ENCODE measurements at places on chromosomes 5 and 9. TPM values are rescaled to one million over a fixed set of nuclear protein-coding genes. Genes with fewer than 3 reads are reported as not detected.

DNA sequence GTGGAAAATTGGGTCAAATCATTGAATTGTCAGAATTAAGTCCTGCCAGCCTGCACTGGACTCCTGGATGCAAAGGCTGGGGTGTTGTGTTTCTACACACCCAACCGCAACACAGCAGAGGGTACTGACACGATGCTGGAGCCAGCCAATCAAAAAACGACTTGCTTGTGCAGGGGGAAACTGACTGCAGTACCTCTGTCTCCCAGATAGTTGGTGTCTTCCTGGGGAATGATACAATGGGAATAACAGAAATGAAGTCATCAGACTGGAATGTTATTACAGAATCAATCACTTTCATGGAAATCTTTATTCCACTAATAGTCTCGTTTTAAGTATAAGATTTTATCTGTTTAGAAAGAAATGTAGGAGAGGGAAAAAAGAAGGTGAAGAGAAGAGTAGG is 330.3 kb downstream of the MLLT3 start:
- no peak for DNase-seq

DNA sequence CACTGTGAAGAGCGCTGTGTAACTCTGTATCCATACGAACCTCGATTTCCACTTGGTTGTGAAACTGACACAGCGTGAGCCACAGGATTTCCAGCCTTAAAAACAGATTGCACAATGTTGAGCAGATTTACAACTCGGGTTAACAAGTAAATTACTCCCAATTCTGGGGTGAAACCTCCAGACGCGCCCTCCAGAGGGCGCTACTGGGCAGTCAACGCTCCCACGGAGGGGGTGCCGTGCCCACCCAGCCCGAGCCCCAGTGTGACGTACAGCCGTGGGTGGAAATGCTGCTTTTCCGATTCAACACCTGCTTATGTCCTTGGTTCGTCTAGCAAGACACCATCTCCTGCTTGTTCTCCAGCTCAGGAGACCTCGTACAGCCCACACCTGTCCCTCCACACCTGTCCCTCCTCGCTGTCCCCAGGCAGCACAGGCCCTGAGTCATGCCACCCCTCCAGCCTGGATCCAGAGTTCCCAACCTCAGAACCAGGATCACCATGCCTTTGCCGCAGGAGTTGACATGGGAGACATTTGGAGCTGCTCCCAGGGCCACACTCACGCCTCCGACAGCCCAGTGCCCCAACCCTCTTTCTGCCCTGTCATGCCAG is 34.4 kb upstream of the SLC6A3 start:
- no peak for DNase-seq

GRCh38 chr5:139949710-139950109 is 93.4 kb downstream of the NRG2 start:
- no peak for DNase-seq

- DNase-seq, result no peak
These were observed 77.5 kb downstream of the RXRA start for GRCh38 chr9:134403682-134404301.

DNA sequence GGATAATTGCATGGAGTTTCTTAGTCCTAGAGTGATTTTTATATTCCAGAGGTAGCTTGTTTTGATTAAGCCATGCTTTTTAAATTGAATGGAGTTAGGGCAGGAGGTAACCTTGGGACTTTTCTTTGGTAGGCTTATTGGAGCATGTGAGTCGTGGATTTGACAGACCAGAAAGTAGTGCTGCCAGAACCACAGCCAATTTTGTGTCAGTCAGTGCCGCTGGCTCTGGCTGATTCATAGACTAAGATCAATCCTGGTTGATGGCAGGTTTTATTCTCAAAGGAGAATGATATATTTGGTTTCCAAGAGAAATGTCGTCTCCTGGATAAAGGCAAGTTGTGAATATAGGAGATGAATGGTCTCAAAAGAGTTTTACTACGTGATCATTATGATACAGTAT is 20.3 kb downstream of the RAI14 start:
- no peak for DNase-seq

DNA sequence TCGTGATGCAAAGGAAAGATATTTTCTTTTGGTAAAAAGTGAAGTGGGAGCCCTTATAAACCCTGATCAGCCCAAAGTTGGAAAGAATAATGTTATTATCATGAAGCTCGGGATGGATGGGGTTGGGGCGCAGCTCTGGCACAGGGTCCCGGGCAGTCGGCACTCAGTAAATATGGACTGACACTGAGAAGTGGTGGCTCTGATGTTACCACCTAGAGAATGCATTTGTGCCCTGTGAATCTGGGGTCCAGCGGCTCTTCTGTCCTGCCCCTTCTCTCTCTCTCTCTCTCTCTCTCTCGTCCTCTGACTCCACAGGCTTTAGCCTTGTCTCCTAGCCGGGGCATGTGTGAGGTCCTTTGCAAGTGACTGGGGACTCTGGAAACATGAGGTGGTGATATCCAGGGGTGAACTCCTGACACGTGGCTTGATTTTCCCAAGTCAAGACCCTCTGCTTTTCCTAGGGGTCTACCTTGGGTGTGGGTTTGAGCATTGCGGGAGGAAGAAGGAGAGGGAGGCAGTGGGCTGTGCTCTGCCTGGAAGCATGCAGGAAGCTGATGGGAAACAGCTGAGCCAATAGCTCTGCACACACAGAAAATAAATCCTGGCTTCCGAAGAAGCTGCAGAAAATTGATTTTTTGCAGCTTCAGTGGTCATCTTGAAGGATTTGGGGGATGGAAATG is 162.7 kb downstream of the MACROH2A1 start:
- DNase-seq, result no peak

GRCh38 chr5:9230355-9230754 is 315.5 kb downstream of the SEMA5A start:
- no peak for DNase-seq

- DNase-seq, result no peak
These were observed 7.8 kb downstream of the EXOSC2 start for GRCh38 chr9:130701059-130702022.

- no peak for DNase-seq
These were observed 98.4 kb downstream of the FBXL7 start for GRCh38 chr5:15598294-15598902.

DNA sequence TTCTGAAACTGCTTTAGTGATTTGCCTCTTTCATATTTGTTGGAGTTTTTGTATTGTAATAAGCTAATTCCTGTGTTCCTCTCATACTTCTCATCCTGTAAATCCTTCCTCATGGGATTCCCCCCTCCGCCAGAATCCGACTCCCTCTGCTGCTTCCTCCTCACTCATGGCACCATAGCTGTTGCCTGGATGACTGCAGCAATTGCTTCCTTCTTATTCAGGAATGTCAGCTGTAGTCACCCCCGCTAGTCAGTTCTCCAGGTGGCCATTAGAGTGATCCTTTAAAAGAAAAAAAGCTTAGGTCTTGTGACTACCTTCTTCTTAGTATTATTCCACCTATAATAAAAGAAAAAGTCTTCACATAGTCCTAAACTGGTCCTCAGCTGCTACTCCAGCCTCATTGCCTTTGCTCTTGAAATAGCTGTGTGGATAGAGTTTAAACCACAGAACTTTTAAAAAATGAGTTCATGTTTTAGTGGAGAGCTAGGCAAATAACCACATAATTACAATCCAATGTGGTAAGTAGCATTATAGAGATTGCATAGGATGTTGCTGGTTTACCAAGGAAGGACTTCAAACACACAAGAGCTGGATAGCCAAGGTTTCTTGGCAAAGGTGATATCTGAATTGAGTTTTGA is 227.3 kb downstream of the KDM4C start:
- DNase-seq, result no peak

DNA sequence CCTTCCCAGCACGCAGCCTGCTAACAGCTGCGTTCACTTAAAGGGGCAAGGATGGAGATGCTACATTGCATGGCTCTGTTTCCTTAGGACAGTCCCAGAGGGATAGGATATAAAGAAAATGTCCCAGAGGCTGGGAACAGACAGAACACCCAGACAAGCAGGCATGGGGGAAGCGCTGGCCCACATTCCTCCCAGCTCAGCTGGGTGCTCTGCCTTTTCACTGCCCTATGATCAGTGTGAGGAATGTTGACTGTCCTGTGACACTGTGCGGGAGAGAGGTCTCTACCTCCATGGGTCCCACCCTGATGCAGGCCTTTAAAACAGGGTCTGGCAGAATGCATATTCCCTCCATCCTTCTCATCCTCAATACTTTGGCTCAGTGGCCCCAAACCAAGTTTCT is 459.4 kb upstream of the DMAC1 start:
- no peak for DNase-seq

- DNase-seq, result no peak
These were observed 2.5 kb downstream of the SLC6A18 start for GRCh38 chr5:1227667-1228066.

GRCh38 chr9:27086818-27087680 is 22.0 kb upstream of the TEK start:
- no peak for DNase-seq

GRCh38 chr5:81948349-81948748 is 23.5 kb upstream of the ATG10 start:
- DNase-seq, result no peak

DNA sequence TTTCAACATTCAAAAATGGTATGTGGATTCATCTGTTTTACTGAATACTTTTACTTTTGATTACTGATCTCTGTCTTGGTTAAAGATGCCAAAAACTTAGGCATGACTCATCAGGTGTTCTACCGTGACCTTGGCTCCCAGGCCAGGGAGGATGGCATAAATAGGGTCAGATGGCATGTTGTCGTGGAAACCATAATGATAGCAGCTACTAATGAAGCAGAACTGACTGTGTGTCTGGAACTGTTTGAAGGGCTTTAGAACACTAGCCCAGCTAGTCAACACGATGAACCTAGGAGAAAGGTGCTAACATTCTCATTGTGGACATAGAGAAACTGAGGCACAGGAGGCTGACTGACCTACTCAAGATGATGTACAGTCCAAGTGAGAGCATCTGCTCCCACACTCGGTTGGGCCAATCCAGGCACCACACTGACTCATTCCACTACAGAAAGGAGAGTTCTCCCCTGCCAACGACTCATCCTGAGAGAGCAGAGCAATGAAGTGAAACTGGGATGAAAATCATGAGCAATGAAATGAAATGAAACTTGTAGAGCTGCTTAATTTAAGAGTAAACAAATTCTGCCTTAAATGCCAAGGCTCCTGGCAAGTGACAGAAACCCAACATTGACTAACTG is 116.0 kb downstream of the TENT4A start:
- DNase-seq, result no peak

DNA sequence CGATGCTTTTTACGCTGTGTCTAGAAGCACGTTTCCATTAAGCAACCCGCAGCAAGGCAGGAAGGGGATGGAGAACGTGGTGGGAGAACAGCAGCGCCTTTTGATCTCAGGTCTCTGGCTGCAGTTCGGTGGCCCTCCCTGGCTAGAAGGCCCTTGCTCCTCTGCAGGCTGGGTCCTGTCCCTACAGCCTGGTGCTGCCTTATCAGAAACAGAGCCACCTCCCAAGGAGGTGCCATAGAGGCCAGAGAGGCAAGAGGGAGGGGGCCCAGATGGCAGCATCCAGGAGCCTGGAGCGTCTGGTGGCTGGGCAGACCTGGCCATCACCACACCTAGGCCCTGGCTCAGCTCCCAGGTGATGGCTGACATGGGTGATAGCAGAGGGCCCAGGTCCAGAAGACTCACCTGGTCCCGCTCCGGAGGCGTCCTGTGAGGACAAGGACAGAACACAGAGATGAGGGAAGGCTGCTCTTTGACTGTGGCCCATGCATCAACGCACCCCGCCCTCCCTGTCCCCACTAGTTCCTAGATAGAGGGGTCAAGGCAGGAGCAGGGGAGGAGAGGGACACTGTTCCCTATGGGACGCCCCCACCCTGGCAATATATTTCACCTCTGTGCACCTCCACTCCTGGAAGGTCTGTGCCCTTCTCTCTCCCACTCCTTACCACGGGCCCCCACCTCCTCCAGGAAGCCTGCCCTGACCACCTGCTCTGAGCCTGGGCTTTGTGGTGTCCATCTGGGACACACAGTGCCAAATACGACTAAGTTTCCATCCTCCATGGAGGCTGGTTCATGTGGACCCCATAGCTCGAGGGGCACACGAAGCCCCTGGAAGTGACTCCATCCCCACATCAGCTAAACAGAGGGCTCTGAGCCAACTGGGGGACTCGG is 41.6 kb upstream of the SARDH start:
- no peak for DNase-seq

DNA sequence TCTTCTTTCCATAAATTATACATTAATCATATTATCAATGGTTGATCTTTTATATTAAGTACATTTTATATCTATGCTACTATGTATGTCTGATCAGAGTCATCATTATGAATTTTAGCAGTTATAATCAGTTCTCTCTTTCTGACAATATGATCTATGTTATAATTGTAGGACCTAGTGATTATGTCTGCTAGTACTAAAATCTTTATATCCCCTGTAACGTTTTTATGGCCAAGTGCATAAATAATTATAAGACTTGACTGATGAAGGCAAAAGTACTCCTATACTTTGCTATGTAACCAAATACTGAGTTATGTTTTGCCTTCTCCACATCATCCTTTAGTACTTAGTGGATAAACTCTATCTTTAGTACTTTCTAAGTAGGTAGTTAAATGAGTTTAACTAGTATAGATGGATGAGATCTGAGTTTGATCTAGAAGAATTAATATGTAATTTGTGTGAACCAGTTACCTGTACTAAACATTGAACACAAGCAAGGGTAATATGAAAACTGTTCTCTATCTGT is 75.4 kb downstream of the SLF1 start:
- DNase-seq, result no peak

- no peak for DNase-seq
These were observed 120.9 kb upstream of the TARS1 start for GRCh38 chr5:33319841-33320240.

Gene GLRA1
- total RNA-seq, result not detected

Gene S1PR3
- total RNA-seq, result 47.8 TPM

Gene MRPS30
- 122 TPM for total RNA-seq

Gene ADAMTSL1
- total RNA-seq, result 42.3 TPM

Gene PCDHA6
- total RNA-seq, result 0.95 TPM

Gene CD72
- total RNA-seq, result 1.5 TPM

Gene COL5A1
- total RNA-seq, result 622 TPM

Gene PCDHGB6
- 12.0 TPM for total RNA-seq

Gene RNF183
- 0.26 TPM for total RNA-seq

Gene CSF1R
- total RNA-seq, result 24.5 TPM

Gene CTNND2
- 1.4 TPM for total RNA-seq

Gene BSPRY
- 1.2 TPM for total RNA-seq

Gene PCDHAC2
- 3.0 TPM for total RNA-seq

Measured in urinary bladder (tissue), 4 donors.